ENCODE measurements at places on chromosomes 4 and X. TPM values are rescaled to one million over a fixed set of nuclear protein-coding genes. Genes with fewer than 3 reads are reported as not detected.

Gene PAGE2B
- not detected for total RNA-seq

Gene STBD1
- 7.0 TPM for total RNA-seq

Gene RNF128
- total RNA-seq = 1.1 TPM

Gene OPRPN
- total RNA-seq = not detected

Gene IRS4
- total RNA-seq = not detected

Gene MMRN1
- total RNA-seq = 11.1 TPM

Gene S100P
- total RNA-seq = not detected

Gene SGMS2
- total RNA-seq = 93.9 TPM

Gene PLP1
- total RNA-seq = not detected

Gene DMRTC1
- not detected for total RNA-seq

Gene CENPVL1
- not detected for total RNA-seq

Gene AFM
- total RNA-seq = not detected

Gene SPINK2
- total RNA-seq = not detected

Gene CTAG1A
- total RNA-seq = not detected

Gene RPS6KA6
- 1.3 TPM for total RNA-seq

Gene DRP2
- 0.12 TPM for total RNA-seq

Gene CCDC160
- not detected for total RNA-seq

Gene TGIF2LX
- total RNA-seq = not detected

Gene NAP1L2
- 1.2 TPM for total RNA-seq

Gene SPON2
- total RNA-seq = 2.6 TPM

Gene TENM3
- 0.13 TPM for total RNA-seq

Data from aortic smooth muscle cell (primary cell).